ENCODE measurements at places on chromosomes 2 and 18.

- no peak for DNase-seq
These were observed 59.6 kb downstream of the ATOH8 start for GRCh38 chr2:85813211-85813981.

DNA sequence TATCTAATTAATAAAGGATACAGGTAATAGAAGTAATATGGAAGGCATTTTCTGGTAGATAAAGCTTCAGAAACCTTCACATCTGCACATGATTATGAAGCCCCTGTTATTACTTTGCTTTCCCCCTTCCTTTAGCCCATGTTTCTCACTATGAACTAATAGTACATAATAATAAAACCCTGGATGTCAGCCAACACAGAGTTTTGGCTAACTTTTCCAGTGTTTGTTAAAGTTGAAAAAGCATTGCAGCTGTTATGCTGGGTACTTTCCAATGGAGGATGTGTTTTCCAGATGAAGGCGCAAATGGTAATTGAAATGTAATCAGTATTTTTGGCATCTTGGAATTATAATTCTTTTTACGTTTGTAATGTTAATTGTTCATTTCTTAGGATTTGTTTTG, 43.5 kb downstream of the SPTBN1 start:
- DNase-seq, result no peak

- no peak for DNase-seq
These were observed 188.0 kb upstream of the DCC start for GRCh38 chr18:52152036-52152435.

- DNase-seq, result no peak
These were observed 92.7 kb downstream of the ALPK2 start for GRCh38 chr18:58536202-58536516.

DNA sequence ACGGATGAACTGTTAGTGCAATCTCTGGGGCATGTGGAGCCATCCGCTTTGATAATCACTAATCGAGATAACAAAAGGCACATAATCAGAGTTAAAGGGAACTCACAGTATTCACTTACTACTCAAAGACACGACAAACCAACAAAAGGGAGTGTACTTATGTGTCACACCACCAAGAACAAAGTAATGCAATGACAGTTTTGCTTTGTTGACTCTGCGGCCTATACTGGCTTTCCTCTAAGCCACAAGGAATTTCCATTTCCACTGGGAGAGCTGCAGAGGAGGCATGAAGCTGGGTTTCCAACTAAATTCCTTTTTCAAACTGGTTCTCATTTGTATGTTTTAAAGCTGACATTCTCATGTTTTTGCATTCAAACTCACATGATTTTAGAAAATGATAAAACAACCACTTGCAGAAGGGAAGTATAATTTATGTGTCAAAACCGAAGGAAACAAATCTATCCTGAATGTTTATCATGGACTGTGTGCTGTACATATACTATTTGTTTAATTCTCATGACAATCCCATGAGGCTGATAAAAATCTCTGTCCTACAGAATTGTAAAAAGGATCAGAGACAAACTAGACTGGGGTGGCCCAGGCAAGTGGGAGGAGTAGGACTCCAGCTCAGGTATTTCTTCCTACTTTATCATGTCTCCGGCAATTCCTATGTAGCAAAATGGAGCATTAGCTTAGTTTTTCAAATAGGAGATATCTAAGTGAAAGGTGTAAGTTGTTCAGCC, 149.6 kb upstream of the SMAD7 start:
- DNase-seq, result no peak

- no peak for DNase-seq
These were observed 383.7 kb downstream of the ZNF521 start for GRCh38 chr18:24968238-24968775.

- no peak for DNase-seq
These were observed 167.0 kb upstream of the RPRM start for GRCh38 chr2:153645599-153645998.

Data from stimulated activated naive CD8-positive, alpha-beta T cell treated with anti-CD3 and anti-CD28 coated beads, Interleukin-15, Interleukin-2, amounts not matched to agents 100 U/mL and 50 U/mL, for 24 hours (primary cell).